ENCODE measurements at places on chromosomes 6 and 20.

DNA sequence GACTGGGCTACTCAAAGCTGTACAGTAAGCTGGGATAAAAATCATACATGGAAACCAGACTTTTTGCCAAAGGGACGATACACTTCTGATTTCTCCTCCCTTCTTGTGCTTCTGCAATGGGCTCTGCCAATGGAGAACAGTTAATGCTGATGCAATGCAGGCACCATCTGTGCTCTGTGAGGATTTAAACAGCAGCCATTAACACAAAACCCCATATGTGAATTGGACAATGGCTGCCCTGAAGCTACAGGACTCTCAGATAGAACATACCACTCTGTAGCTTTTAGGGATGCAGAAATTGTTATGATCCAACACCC lies 71.9 kb downstream of the GJA10 start:
- no peak for DNase-seq

- DNase-seq, result no peak
Observed at GRCh38 chr6:136036601-136037000, 185.1 kb downstream of the PDE7B start.

GRCh38 chr20:23311947-23312506 lies 38.6 kb upstream of the NXT1 start:
- no peak for DNase-seq

- no peak for DNase-seq
Observed at GRCh38 chr20:47989957-47990356, 204.7 kb upstream of the SULF2 start.

DNA sequence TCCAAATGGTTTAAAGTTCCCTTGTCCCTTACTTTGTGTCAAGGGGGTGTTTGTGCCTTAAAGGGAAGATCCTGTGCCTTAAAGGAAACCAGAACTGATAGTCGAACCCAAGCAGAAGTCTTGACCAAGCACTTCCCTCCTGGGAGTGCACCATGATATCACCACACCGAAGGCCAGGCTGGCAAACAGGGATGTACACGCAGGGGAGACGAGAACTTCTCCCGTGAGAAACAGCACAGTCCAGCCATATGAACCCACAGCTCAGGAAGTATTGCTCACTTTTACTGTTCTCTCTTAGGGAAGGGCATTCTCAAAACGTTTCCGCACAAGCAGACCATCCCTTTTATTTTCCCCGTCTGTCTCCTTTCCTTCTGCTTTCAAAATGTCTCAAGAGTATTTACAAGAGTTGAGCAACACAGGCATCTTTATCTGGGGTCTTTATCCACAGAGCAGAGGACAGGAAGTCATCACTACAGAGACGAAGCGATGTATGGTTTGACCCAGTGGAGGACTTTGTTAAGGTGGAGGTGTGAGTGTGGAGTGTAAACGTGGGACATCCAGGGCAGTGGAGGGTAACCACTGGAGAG lies 12.8 kb upstream of the SERPINB1 start:
- DNase-seq, result peak; percentile 87

DNA sequence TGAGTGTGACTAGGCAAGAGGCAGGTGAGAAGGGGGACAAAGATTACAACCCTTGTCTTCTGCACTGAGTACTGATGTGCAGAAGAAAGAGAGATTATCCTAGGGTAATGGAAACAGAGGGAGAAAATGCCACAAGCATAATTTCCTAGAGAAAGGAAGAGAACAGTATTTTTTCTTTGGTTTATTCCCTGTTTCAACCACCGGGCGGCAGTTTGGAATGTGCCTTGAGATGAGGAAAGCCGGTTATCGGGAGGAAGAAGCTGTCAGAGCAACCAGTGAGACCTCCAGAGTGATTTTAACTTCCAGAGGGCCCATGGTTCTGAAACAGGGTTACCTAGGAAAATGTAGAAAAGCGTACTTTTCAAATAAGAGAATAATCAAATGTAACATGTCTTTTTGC lies 121.4 kb downstream of the REV3L start:
- peak; percentile 45 for DNase-seq

- no peak for DNase-seq
Observed at GRCh38 chr20:42603655-42604054, 586.1 kb downstream of the PTPRT start.

GRCh38 chr6:35077713-35078105 lies 63.4 kb downstream of the TCP11 start:
- no peak for DNase-seq

DNA sequence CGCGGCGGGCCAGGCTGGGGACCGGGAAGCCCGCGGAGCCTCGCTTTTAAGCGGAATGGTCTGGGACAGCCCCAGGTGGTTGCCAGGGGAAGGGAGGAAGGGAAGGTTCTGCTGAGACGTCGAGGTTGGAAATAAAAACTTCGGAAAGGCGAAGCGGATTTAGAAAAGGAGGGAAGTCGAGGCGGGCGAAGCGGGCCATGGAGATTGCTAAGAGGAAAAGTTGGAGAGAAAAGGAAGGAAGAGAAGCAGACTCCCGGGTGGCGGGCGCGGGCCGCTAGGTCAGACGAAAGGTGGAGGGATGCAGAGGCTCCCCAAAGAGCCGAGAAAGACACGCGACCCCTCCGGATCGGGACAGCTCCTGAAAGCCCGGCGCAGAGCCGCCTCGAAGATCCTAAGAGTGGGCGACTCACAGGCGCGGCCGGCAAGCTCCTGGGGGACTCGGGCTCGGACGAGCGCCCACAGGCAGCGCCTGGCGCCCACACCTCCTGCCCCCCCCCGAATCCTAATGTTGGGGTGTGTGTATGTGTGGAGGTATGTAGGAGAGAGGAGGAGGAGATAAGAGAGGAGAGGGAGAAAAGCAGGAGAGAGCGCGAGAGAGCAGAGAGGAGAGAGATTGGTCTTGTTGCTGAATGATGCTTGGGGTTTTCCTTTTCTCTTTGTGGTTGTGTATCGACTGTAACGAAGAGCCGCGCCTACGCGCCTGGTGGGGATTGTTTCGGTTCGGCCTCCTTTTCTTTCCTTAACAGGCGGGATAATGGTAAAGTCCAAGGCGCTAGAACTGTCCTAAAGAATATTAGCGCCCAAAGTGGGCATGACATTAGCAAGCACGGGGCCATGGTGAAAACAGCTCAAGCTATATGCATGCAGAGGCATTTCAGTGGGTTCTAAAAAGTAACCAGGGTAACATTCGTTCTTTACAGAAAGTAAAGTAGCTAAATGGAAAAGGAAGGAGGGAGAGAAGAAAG lies 1.5 kb downstream of the TFAP2B start:
- no peak for DNase-seq

DNA sequence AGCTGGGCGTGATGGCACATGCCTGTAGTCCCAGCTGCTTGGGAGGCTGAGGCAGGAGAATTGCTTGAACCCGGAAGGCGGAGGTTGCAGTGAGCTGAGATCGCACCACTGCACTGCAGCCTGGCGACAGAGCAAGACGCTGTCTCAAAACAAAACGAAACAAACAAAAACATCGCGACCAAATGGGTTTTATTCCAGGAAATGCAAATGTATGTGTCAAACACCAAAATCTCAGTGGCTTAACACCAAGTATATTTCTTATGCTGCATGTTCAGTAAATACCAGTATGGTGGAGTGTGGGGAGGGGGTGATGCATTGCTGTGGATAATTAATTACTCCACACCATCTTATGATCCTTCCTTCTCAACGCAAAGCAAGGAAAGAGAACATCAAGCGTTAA lies 28.1 kb downstream of the ACTR5 start:
- no peak for DNase-seq

- no peak for DNase-seq
Observed at GRCh38 chr20:10067321-10067720, 32.5 kb downstream of the ANKEF1 start.

DNA sequence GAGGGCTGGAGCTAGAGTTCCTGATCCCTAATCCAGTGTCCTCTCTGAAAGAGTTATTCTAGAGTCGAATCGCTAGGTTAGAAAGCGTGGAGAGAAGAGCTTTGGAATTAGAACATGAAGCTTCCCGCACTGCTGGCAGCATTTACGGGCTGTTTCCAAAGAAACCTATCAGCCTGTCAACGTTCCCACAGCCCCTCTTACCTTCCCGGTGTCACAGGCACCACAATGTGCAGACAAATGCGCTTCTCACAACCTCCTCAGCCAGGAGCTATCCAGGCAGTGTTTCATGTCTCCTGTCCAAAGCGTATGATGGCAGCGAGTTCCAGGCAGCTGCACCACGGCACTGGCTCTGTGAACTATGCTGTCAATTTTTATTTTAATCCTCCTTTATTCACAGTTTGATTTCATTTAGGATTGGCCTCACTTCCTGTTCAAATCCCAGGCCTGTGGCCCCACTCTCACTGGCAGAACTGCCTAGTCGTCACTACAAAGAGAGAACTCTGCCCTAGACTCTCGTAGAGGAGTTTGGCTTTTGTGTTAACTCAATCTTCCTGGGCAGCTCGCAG lies 322.8 kb upstream of the SOX4 start:
- no peak for DNase-seq

DNA sequence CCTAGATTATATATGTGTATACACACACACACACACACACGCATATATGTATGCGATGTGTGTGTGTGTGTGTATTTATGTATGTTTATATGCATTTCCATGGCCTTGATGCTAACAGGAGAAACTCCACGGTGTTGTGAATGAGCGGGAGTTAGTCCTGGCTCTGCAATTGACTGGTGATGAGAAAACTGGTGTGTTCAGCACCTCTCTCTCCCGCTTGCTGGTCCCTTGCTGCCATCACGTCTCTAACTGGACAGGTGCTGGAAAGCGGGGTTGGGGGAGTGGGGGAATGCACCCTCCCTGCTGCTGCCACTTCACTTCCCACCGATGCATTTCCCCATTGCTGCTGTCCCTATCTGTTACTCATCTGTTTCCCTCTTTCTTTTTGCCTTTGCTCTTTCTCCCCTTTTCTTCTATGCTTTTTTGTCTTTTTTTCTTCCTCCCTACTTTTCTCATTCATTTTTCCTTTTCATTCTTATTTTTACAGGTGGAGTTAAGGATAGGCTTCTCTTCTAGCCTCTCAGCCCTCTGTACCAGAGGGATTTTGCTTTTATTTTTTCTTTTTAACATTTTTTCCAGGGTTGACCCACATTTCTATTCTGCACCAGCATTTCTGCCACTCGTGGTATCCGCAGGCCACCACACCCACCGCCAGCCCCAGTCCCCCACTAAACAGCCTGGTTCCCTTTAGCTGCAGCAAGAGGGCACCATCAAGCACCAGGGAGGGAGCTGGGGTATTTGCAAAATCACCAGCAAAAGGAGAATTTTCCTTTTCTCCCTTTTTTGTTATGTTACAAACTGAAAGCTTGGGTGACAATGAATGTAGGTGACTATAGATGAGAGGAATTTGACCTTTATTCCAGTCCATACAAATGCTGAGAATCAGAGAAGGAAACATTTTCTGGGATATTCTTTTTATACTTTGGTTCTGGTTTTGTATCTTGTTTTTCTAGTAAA lies 115.6 kb downstream of the TCP11 start:
- DNase-seq, result no peak

DNA sequence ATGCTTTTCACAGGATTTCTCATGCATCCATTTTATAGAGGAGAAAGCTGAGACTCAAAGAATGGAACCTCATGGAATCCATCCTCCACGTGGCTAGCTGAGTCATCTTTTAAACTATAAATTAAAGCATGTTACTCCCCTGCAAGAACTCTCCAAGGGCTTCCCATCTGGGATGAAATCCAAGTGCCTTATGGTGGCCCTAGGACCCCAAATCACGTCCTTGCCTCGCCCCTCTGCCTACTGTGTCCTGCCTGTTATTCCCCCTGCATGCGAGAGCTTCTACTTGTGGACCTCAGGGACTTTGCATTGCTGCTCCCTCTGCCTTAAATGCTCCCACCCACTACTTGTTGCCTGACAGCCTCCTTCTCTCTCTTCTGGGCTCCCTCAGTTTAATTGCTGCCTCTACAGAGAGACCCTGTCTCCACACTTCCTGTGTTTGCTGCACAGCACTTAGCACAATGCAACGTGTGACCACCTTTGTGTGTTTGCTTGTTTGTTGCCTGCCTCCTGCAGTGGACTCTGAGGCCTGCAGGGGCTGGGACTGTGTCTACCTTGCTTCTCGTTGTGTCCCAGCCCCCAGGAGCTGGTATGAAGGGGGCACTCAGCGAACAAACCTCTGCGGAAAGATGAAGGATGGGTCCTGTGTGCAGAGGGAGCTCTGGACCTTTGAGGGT lies 39.4 kb downstream of the TOX2 start:
- DNase-seq, result no peak

DNA sequence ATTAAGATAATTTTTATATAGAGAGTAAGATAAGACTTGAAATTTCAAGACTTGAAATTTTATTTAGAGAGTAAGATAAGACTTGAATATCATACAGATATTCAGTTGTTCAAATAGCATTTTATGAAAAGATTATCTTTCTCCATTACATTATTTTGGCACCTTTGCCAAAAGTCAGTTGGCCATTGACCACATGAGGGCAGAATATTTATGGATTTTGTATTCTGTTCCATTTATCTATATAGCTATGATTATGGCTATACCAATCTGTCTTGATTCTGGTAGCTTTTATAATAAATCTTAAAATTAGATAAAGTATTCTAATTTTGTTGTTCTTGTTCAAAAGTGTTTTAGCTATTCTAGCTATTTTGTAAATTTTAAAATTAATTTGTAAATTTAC lies 537.9 kb upstream of the GJE1 start:
- no peak for DNase-seq

DNA sequence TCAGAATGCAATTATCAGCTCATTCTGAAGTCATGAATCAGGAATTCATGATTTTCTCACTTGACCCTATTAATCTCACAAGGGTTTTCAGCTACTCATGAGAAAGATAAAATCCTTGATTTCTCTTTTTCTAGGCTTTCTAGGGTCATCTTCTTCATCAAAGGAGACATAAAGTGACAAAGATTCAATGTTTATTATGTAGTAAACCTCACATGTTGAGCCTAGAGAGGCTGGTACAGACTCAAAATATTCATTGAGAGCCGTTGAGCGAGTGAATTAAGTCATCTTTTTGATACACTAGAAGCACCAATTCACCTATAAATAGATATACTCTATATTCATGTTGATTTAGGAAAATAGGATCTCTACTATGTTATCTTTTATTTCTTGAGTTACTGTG lies 104.8 kb upstream of the TRAF3IP2 start:
- DNase-seq, result no peak

GRCh38 chr6:82712826-82713225 lies 349.2 kb downstream of the TPBG start:
- DNase-seq, result peak; percentile 30

DNA sequence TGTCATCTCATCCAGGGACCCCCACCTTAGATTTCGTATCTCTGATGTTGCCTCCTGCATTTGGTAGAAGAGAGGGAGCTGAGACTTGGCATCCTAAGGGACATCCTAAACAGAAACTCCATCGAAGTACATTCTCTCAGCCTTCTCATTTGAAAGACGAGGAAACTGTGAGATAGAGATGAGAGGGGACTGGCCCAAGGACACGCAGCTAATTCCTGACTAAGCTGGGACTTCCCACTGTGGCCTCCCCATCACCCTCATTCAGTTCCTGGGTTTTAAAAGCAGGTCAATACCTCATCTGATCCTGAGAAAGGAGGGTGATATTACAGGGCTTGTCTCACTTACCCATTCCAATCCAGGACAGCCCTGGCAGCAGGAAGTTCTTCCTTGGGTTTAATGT lies 855 bp upstream of the WFDC5 start:
- DNase-seq, result no peak

- DNase-seq, result no peak
Observed at GRCh38 chr6:15429141-15430110, 183.6 kb downstream of the JARID2 start.

GRCh38 chr6:29680904-29681303 lies at the start of gene ZFP57:
Gene ZFP57 (minus strand): TSS chr6:29681152. CDS start chr6:29677003, 4,149 bp downstream.
- DNase-seq, result no peak

Measured in KBM-7 (cell line).